Fibroblast of skin of left quadriceps (primary cell): ENCODE measurements at places on chromosomes 2 and 18.

GRCh38 chr2:127614246-127614645 is 31.7 kb upstream of the GPR17 start:
- no peak for DNase-seq

DNA sequence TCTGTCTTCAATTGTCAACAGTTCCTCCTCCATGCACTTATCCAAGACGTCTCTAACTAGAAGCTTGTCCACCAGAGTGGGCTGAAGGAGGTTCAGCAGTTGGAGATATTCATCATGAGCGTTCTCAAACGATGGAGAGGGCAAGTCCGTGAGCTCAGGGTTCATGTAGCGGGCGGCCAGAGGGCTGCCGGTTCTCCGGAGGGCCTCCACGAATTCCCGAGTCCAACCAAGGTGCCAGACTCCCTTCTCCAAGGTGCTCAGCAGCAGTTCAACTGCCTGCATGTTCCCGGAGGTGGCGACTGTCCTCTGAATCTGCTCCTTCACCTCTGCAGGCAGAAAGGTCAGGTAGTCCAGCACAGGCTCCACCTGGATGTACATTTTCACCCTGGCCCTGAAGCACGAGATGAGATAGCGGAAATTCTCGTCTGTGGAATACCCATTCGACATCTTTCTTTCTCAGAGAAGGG is 590 bp downstream of the IFIH1 start:
- no peak for DNase-seq

GRCh38 chr2:36385603-36386002 is 30.0 kb downstream of the CRIM1 start:
- DNase-seq, result no peak

GRCh38 chr18:31156821-31157763 is 5.6 kb downstream of the DSC1 start:
- DNase-seq, result no peak
